Body of pancreas (tissue), 4 donors: ENCODE measurements at places on chromosomes 2 and 18.

DNA sequence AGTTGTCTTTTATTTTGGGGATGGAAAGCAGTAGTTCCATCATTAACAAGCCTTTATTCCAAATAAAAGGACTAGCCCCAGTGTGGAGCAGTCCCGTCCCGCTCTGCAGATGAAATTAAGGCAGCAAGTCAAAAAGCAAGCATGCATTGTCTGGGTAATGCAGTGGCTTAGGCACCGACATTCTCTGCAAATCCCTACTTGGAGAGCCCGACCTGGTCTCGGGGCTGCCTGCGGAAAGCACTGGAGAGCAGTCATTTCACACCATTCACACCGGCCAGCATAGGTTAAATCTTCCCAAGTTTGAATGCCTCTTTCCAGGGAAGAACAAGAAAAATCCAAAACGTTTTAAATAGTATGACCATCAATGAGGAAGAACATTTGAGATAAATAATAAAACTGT, 24.4 kb upstream of the RAB12 start:
- H3K27ac ChIP-seq = no peak overlapping the region
- H3K4me1 ChIP-seq = no peaks in the 10 kb centered on the region

- no peak for DNase-seq
- no peaks in the 10 kb centered on the region for H3K36me3 ChIP-seq
- no peak overlapping the region for H3K4me3 ChIP-seq
- H3K27me3 ChIP-seq = no peaks in the 10 kb centered on the region
These were observed 41.4 kb upstream of the TMEFF2 start for GRCh38 chr2:192236136-192236535.

- DNase-seq = no peak
- peak overlapping the region; percentile 90 for H3K27ac ChIP-seq
- no peaks in the 10 kb centered on the region for H3K27me3 ChIP-seq
These were observed 540 bp downstream of the ATP9B start for GRCh38 chr18:79069717-79070151.

GRCh38 chr2:237674731-237675276, 47.4 kb downstream of the LRRFIP1 start:
- H3K36me3 ChIP-seq = no peaks in the 10 kb centered on the region
- H3K27ac ChIP-seq = peak overlapping the region; percentile 77
- H3K27me3 ChIP-seq = no peaks in the 10 kb centered on the region
- peaks cover 15% of the 10 kb centered on the region for H3K4me1 ChIP-seq
- peak; percentile 74 for DNase-seq
- no peak overlapping the region for H3K4me3 ChIP-seq

DNA sequence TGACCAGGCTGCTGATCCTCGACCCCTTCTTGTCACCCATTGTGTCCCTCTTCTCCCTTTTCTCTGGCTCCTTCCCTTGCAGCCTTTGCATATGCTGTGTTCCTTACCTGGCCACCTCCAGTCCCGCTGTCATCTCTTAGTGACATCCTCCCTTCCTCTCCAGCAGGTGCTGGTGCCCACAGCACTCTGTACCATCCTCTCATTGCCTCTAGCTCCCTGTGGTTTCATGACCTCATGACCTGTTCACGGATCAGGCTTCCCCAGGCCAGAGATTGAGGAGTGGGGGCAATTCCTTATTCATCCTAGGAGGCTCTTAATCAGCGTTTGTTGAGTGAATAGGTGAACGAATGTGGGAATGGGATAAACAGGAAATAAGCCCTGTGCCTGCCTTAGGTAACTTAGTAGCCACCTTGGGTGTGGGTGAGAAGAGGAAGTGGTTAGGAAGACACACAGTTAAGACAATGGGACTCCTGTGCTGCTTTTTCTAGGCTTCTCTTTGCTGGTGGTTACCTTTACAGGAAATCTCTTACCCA, 35.5 kb downstream of the ITGA6 start:
- H3K4me1 ChIP-seq = peaks cover 66% of the 10 kb centered on the region
- H3K36me3 ChIP-seq = no peaks in the 10 kb centered on the region
- peak overlapping the region; percentile 63 for H3K27ac ChIP-seq

DNA sequence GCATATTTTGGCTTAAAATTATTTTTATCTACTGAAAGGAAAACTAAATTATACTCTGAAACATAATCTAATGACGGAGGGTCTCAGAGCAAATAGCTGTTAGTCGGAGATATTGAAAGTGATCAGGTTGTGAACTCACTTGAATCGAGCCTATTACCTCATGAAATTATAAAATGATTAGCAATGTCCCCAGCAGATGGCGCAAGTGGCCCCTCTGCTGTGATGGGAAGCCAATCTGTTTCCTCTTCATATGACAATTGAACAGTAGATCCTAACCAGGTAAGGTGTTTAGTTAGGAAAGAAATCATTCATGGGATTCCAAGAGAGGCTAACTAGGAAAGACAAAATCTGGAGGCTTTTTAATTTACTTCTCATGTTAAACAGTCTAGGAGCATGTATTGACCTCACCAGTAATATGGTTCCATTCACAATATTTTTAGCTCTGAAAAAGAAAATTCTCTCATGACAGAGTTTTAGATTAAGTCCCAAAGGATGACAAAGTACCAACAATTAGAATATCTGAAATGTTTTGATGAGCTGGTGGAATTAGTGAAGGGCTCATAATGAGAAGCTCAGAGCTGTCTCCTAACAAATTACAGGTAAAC, 29.9 kb upstream of the MPPE1 start:
- H3K4me3 ChIP-seq = no peak overlapping the region
- H3K4me1 ChIP-seq = no peaks in the 10 kb centered on the region
- peak overlapping the region; percentile 47 for H3K27ac ChIP-seq
- peak; percentile 89 for DNase-seq

- no peaks in the 10 kb centered on the region for H3K36me3 ChIP-seq
- no peak for DNase-seq
- H3K27me3 ChIP-seq = no peaks in the 10 kb centered on the region
- H3K4me3 ChIP-seq = no peak overlapping the region
These were observed 418.0 kb downstream of the MEIS1 start for GRCh38 chr2:66852953-66853352.

DNA sequence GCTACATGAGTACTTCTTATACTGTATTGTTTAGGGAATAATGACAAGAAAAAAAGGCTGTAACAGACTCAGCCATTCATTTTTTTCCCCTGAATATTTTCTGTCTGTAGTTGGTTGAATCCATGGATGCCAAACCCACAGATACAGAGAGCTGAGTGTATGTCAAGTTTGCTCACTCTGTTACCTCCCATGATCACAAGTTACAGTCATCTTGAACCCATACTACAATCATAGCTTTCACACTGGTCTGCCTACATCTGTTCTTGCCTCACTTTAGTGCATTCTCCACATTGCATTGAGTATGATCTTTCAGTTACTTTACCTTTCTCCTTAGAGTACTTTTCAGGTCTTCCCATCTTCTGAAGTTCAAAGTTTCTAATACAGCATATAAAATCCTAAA, 94.0 kb downstream of the BIRC6 start:
- no peak overlapping the region for H3K27ac ChIP-seq
- no peak overlapping the region for H3K4me3 ChIP-seq
- H3K4me1 ChIP-seq = no peaks in the 10 kb centered on the region
- no peaks in the 10 kb centered on the region for H3K36me3 ChIP-seq

GRCh38 chr18:48896875-48897511, 53.8 kb downstream of the SMAD7 start:
- H3K36me3 ChIP-seq = no peaks in the 10 kb centered on the region
- DNase-seq = no peak
- no peaks in the 10 kb centered on the region for H3K27me3 ChIP-seq
- peaks cover 7% of the 10 kb centered on the region for H3K4me1 ChIP-seq
- peak overlapping the region; percentile 34 for H3K27ac ChIP-seq
- H3K4me3 ChIP-seq = no peak overlapping the region

DNA sequence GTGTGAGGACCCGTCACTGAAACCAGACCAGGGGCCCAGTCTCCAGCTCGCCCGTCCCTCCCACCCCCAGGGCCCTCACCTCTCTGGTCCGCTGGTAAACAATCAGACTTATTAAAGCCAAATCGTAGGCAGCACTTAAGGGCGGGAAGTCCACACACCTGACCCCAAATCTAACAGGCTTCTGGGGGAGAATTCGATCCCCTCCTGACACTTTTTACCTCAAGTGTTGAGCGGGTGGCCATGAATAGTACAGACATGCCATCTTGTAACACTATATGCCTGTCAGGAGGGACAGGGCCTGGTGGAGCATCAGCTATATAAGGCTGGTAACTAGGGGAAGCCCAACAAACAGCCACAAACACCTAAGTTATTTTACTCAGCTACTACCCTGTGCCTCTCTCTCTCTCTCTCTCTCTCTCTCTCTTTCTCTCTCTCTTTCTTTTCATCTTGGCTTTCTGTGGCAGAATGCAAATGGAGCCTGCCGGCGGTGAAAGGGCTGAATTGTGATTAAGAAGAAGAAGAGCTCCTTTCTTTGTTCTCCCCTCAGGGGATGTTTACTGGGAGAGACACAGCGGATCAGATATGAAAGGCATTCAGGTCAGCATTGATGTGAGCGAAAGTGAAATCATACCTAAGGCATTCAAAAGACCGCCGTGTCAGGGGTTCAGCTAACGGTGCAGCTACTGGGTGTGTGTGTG, 9.5 kb downstream of the ZEB2 start:
- no peak overlapping the region for H3K4me3 ChIP-seq
- no peaks in the 10 kb centered on the region for H3K36me3 ChIP-seq
- DNase-seq = no peak
- peaks cover 8% of the 10 kb centered on the region for H3K27me3 ChIP-seq
- peaks cover 1% of the 10 kb centered on the region for H3K4me1 ChIP-seq

DNA sequence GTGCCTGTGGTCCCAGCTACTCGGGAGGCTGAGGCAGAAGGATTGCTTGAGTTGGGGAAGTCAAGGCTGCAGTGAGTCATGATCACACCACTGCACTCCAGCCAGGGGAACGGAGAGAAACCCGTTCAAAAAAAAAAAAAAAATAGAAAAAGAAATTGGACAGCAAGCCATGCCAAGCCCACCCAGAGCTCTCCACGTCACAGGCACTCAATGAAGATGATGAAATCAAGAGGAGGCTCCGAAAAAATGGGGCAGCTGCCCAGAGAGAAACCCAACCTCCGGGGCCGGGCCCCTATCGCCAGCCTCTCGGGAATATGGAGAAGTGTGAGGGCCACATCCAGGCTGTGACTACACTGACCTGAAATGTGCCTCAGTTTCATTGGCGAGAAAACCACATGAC, 40.0 kb downstream of the BIN1 start:
- H3K27ac ChIP-seq = no peak overlapping the region
- no peaks in the 10 kb centered on the region for H3K36me3 ChIP-seq
- DNase-seq = no peak
- peaks cover 4% of the 10 kb centered on the region for H3K4me1 ChIP-seq

- H3K27me3 ChIP-seq = no peaks in the 10 kb centered on the region
- H3K4me1 ChIP-seq = peaks cover 13% of the 10 kb centered on the region
- H3K27ac ChIP-seq = no peak overlapping the region
- no peaks in the 10 kb centered on the region for H3K36me3 ChIP-seq
- DNase-seq = no peak
These were observed 31.0 kb upstream of the SLC9A2 start for GRCh38 chr2:102588213-102588939.

- peaks cover 14% of the 10 kb centered on the region for H3K4me1 ChIP-seq
- H3K36me3 ChIP-seq = no peaks in the 10 kb centered on the region
- no peaks in the 10 kb centered on the region for H3K27me3 ChIP-seq
- no peak overlapping the region for H3K4me3 ChIP-seq
- no peak overlapping the region for H3K27ac ChIP-seq
These were observed 58.4 kb downstream of the ALPK2 start for GRCh38 chr18:58570360-58571064.

- H3K4me3 ChIP-seq = no peak overlapping the region
- H3K36me3 ChIP-seq = no peaks in the 10 kb centered on the region
- no peaks in the 10 kb centered on the region for H3K4me1 ChIP-seq
- no peak overlapping the region for H3K27ac ChIP-seq
- no peak for DNase-seq
These were observed 91.3 kb upstream of the RAB27B start for GRCh38 chr18:54736981-54737380.

DNA sequence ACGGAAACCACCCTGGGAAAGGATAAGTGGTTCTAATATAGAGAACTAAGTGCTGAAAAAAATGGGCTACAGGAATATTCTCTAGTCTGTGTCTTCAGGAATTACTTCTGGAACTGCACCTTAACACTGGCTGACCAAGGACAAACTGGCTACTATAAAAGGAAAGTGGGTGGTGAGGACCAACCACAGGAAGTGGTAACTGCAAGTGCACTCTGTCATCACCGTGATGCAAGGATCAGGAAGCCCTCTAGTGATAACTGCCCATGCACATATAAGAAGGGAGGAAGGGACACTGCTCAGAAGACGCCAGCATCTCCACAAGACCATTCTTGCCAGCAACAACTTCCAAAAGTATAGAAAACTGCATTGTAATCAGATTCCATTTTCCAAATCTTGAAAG, 424.4 kb upstream of the RGPD4 start:
- H3K4me3 ChIP-seq = no peak overlapping the region
- H3K27ac ChIP-seq = no peak overlapping the region
- no peak for DNase-seq
- no peaks in the 10 kb centered on the region for H3K36me3 ChIP-seq
- H3K4me1 ChIP-seq = no peaks in the 10 kb centered on the region

GRCh38 chr2:198698230-198698629, 759.5 kb downstream of the SATB2 start:
- no peaks in the 10 kb centered on the region for H3K27me3 ChIP-seq

DNA sequence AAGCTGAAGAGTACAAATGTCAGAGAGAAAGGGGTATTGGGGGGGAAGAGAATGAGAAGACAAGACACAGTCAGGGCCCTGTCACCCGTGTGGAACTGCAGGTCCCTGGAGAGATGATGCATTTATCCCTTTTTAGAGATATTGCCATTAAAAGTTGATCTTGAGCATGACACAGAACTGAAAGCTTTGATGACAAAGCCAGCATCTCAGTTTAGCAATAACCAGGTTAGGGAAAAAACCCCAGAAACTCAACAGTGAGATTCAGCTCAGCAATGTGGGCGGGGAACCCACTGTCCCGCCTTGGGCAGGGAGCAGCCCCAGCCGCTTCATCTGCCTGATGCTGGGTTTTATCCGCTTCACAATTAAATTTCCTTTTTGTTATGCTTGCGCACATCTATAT, 181.1 kb downstream of the NEDD4L start:
- H3K27me3 ChIP-seq = no peaks in the 10 kb centered on the region
- peaks cover 76% of the 10 kb centered on the region for H3K4me1 ChIP-seq
- DNase-seq = no peak
- H3K4me3 ChIP-seq = no peak overlapping the region
- no peak overlapping the region for H3K27ac ChIP-seq
- H3K36me3 ChIP-seq = no peaks in the 10 kb centered on the region

- no peak for DNase-seq
- no peaks in the 10 kb centered on the region for H3K4me1 ChIP-seq
- H3K4me3 ChIP-seq = no peak overlapping the region
- no peak overlapping the region for H3K27ac ChIP-seq
These were observed 17.4 kb downstream of the SEMA4F start for GRCh38 chr2:74671479-74671878.

DNA sequence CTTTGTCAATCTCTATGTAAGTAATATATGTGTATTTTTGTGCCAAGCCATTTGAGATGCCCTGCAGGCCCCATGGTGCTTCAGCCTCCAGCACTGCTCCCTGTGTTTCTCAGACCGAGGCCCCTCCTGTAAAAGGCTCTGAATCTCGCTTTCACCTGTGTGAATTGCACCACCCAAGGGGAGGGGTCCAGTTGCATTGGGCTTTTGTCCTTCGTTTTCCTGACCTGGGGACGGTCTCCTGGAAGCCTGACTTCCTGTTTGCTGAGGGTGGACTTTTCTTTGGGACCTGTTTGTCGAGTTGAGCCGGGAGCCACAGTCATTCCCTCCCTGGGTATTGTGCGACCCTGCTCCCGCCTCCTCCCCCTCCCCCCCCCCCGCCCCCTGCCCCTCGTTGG, 48.9 kb downstream of the AGAP1 start:
- H3K4me1 ChIP-seq = peaks cover 46% of the 10 kb centered on the region
- no peak overlapping the region for H3K27ac ChIP-seq
- no peak for DNase-seq
- no peak overlapping the region for H3K4me3 ChIP-seq
- no peaks in the 10 kb centered on the region for H3K36me3 ChIP-seq

GRCh38 chr2:106185475-106186184, 8.5 kb downstream of the UXS1 start:
- no peaks in the 10 kb centered on the region for H3K4me1 ChIP-seq
- no peaks in the 10 kb centered on the region for H3K36me3 ChIP-seq
- no peak overlapping the region for H3K4me3 ChIP-seq
- no peak overlapping the region for H3K27ac ChIP-seq
- no peaks in the 10 kb centered on the region for H3K27me3 ChIP-seq
